IPS DF 19.7 (cell line): ENCODE measurements at places on chromosomes 11 and 22.

DNA sequence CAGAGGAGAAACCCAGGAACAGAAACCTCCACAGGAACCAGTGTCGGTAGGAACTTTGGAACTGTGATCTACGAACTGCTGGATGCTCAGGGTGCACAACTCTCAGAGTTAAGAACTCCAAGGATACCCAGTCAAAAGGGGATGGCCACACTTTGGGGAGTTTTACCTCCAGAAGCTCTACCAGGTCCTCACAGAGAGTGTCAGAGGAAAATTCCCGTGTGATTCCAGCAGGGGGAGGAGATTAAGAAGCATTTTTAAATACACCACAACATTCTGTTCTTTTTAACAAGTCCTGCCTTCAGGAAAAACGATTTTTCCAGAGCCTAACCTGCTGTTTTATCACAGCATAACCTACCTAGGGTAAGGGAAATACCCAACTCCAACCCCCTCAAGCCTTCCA is 104.0 kb downstream of the SOX6 start:
- peak; percentile 3 for DNase-seq

DNA sequence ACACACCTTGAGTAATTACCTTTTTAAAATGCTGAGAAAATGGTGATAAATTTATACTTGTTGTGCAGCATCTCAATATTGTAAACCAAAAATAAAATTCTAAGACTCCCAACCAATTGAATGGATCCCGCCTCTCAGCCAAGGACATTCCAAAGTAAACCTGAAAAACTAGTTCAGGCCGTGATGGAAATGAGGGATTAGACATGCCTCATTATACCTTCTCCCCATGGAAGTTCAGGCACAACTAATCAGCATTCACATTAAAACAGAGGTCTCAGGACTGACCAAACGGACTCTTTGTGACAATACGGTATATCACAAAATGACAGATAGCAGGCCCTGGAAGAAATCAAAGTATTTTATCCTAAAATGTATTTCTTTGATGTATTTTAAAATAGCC is 907.4 kb upstream of the RAG2 start:
- DNase-seq: no peak

- no peak for DNase-seq
Measured at GRCh38 chr11:65113361-65113756, 1.7 kb downstream of the TM7SF2 start.

DNA sequence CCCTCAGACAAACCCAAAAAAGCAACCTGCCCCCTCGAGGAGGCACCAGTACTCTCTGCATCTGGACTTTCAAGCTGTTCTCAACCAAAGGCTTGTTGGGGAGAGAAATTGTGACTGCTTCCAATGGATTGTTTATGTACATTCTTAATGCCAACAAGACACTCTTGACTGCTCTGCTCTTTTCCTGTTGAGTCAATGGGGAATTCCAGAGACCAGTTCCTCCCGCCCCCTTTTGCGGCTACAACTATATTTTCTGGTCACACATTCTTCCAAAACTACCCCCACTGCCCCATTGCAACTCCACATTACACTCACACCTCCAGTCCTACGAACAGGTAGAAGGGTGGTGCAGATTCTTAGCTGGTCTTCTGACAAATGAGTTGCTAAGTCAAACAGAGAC is 187.0 kb downstream of the DSCAML1 start:
- no peak for DNase-seq

DNA sequence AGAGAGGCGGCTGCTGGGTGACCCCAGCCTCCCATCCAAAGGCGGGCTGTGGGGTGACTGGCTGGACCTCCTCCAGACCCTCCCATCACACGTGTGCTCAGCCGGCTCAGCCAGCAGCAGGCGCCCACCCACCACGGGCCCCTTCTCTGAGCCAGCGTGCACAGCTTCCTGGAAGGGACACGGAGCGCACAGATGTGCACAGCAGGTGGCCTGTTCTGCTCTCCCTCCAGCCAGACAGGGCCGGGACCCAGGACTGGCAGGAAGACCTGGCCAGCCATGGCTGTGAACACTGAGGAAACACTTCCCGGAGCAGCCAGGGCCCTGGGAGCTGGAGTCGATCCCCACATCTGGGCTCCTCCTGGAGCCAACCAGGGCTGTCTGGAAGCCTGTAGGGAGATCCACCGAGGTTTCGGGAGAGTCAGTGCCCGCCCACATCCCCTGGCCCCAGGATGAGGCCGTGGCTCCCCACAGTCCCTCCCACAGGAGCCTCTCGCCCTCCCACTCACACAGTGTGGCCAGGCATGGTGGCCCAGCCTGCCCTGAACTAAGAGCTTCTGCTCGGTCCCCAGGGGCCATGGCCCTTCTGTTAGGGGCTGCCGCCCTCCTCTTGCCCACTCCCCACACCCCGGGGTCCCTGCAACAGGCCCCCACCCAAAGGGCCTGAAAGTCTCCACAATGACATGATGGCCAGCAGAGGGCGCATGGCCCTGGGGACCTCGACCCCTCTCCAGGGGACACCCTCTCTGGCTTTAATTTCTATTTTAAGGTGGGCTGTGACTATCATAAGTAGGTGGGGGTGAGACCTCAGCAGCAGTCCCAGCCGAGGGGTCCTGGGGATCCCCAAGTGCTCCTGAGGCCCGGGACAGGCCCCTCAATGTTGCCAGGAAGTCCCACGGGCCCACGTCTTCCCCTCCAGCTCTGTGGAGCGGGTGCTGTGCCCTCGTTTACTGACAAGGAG is 90.6 kb upstream of the FGF3 start:
- DNase-seq: no peak

GRCh38 chr22:50621948-50622722 is 5.8 kb downstream of the ARSA start:
- DNase-seq: no peak

- DNase-seq: no peak
Measured at GRCh38 chr11:8260202-8260966, 3.3 kb downstream of the LMO1 start.

- no peak for DNase-seq
Measured at GRCh38 chr11:76837696-76838677, 22.7 kb upstream of the ACER3 start.

DNA sequence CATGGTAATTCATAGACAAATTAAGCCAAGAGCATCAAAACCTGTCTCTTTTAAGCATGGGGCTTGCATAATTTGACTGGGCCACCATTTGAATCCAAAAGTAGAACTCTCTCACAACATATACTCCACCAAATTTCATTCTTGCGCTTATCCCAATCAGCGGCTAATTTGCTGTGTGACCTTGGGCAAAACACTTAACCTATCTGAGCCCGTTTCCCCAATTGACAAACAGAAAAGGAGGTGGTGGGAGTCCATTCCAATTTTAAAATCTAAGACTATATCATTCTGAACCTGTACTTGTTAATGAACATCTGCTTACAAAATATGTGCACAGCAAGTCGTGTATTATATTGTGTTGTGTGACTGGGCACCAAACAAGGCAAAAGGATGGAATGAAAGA is 338.1 kb upstream of the NARS2 start:
- DNase-seq: no peak

- DNase-seq: no peak
Measured at GRCh38 chr11:45102810-45103621, 43.4 kb upstream of the PRDM11 start.

- no peak for DNase-seq
Measured at GRCh38 chr11:116379185-116379828, 393.5 kb downstream of the BUD13 start.

DNA sequence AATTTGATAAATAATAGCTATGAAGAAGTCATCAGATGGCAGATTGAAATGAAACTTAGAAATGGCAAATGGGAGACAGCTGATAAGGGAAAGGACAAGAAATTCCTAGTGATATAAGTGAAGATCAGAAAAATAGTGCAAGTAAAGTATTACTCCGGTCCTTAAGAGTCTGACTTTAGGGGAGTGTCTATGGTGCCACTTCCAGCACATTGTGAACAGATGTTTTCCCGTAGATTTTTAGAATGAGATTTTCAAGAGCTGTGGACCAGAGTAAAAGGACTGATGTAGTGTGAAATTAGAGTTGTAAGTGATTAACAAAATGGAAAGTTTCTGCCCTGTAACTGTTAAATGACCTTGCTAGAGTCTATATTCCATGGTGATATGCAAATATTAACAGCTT is 974.8 kb upstream of the TENM4 start:
- DNase-seq: no peak

DNA sequence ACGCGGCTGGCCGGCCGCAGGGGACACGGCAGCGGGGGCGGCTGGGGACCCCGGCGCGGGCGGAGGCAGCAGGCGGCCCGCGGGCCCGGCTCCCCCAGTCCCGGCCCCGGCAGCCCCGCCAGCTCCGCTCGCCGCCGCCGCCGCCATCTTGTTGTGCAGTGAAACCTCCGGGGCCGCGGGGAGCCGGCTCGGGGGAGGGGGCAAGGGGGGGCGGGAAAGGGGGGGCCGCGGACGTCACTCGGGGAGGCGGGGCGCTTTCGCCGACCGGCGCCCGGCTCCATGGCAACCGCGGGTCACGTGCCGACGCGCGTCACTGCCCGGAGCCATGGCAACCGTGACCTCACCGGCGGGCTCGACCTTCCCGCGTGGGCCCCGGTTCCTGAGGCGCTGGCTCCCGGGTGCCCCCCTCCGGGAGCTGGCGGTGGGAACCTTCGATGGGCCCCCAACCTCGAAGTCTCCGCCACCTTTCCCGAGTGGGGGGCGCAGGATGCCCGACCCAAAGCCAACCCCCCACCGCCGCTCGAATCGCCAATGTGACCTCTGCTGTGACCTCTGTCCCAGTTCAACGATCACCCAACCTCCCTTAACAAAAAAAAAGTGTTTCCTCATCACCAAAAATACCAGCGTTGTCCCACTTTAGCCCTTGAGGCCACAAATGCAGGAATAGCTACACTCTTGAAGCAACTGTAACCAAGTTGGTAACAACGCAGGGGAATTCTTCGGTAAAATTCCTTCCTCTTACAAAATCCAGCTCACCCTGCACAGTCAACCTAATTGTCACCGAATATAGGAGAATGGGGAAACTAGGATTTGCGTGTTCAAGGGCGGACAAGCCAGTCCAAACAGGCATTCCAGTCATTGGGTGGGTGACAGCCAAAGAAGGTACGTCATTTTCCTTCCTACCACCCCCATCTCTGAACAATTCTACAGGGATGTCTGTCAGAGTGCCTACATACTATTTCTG is at the start of gene SIK3:
SIK3 (minus strand) TSS at position 160 of the 964 bp plus-strand sequence; CDS start at position 147, 13 bp downstream.
- DNase-seq: no peak

GRCh38 chr22:35883031-35883620 is 145.5 kb downstream of the RBFOX2 start:
- DNase-seq: no peak

GRCh38 chr11:9862981-9863380 is 199.1 kb downstream of the SWAP70 start:
- DNase-seq: no peak

GRCh38 chr11:65381716-65382032 is 772 bp downstream of the SLC25A45 start:
- no peak for DNase-seq

DNA sequence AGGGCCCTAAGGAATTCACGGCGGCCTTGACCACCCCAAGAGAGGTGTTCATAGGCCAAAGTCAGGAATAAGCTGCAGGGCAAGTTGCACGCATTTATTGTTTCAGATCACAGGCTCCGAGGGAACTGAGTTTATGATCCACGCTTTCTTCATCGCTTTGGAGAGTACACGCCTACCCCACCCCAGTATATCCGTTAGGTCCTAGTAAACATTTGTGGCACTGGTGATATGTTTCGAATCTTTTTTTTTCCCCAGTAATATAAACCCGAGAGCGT is 805 bp downstream of the GANAB start:
- no peak for DNase-seq

- DNase-seq: no peak
Measured at GRCh38 chr11:45713573-45713972, 48.2 kb upstream of the CHST1 start.

- DNase-seq: no peak
Measured at GRCh38 chr11:30377347-30377746, 54.4 kb downstream of the ARL14EP start.
